Glutamatergic neuron (in vitro differentiated cells): ENCODE measurements at places on chromosomes 11 and 22. TPM values are rescaled to one million over a fixed set of nuclear protein-coding genes. Genes with fewer than 3 reads are reported as not detected.

OR10D3 gene
- 0.29 TPM for total RNA-seq

SSH3 gene
- 8.3 TPM for total RNA-seq

DNA sequence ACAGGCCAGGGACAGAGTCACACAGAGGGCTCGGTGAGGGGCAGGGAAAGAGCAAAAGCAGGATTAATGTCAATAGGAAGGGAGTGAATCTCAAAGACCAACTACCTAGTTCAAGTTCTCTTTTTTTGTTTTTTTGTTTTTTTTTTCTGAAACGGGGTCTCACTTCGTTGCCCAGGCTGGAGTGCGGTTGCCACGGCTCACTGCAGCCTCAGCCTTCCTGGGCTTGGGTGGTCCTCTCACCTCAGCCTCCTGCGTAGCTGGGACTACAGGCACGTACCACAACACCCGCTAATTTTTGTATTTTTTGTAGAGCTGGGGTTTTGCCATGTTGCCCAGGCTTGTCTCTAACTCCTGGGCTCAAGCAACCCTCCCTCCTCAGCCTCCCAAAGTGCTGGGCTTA is 9.7 kb upstream of the BCL9L start:
- DNase-seq: no peak

MRGPRE gene
- total RNA-seq: 1.0 TPM

HMOX1 gene
- 14.9 TPM for total RNA-seq

TSPAN32 gene
- total RNA-seq: not detected

GRCh38 chr11:122025757-122026156 is 90.3 kb downstream of the BLID start:
- no peak for DNase-seq

CYTH4 gene
- total RNA-seq: not detected

DNA sequence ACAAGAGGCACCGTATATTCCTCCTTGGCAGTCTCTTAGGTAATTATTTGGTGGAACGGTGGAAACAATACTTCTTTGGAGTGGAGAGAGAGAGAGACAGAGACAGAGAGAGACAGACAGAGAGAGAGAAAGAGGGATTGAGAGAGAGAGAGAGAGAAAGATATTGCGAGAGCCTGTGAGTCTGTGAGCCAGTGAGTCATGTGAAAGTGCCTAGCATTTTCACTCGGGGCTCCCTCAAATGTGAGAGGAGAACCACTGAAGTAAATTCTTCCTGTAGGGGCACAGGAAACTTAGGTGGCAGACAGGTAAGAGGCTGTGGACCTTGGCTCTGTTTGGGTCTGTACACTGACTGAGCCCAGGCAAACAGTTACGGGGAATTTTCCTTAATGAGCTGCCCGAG is 31.6 kb upstream of the SNX19 start:
- no peak for DNase-seq

GRCh38 chr11:71452199-71453036 is 585 bp upstream of the NADSYN1 start:
- peak; percentile 51 for DNase-seq
